ENCODE measurements at places on chromosomes 5 and 9.
A peak's percentile ranks its signal among the peaks of the same experiment; 100 is the strongest.

GRCh38 chr9:129607027-129607387 is 13.9 kb downstream of the C9orf50 start:
- no peak for DNase-seq

DNA sequence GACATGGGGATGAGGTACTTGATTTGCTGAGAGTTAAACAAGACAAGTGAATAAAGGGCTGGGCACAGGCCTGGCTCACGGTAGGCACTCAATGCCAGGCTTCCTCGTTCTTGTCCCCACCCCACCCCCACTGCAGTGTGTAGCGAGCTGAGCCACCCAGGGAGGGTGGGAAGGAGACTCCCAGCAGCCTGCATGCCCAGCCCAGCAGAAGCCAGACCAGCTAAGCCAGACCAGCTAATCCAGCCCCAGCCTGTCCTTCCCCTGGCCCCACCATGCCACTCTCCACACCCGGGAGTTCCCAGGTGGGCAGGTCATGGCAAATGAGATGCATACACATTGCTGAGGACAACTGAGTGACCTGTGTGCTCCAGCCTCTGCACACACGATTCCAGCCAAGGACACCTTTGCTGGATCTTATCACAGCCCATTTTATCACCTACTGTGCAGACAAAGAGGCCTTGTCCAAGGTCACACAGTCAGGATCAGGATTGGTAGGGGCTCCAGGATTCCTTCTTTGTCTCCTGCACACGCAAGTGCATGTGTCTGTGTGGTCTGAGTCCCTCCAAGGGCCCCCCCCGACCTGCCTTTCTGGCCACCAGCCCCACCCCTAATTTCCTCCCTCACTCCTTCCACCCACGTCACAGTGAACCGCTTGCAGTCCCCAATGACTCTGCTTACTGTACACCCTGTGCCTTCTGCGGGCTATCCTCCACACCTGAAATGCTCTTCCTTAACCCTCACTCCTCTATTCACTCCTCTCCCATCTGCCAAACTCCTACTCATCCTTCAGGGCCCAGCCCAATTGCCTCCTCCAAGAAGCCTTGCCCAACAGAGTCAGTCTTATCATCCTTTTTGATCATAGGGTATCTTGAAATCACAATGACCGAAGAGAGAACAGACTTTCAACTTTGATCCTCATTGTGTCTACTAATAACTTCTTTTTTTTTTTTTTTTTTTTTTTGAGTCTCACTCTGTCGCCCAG is 26.6 kb downstream of the DUSP1 start:
- DNase-seq: no peak

GRCh38 chr5:107403228-107403953 is 267.3 kb downstream of the EFNA5 start:
- no peak for DNase-seq

DNA sequence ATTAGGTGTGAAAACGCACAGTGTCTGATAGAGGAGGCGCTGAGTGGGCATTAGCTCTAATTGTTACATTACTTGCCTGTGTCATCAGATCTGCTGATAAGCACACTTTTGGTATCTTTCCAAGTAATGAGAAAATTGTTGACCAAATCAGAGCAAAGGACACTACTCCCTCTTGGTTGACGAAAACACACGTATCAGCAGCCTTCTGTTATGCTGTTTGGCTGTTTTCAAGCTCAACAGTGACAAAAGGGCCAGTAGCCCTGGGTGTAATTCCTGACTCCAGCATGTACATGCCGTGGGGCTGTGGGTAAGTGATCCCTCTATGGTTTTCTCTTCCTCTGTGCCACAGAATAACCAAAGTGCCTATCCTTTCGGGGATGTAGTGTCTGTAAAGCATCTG is 151.4 kb downstream of the AUH start:
- no peak for DNase-seq

DNA sequence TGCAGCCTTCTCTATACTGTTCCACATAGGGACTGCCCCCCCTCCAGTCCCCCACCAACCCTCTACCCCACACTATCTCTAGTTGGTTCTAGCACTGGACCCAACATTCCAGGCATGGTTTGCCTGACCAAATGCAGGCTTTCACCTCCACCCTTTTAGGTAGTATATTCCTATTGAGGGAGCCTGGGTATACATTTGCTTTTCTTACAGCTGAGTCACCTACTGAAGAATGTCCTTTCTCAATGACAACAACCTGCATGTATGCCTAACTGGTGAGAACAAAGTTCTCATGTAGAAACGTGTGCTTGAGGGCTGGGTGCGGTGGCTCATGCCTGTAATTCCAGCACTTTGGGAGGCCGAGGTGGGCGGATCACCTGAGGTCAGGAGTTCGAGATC is 8.2 kb downstream of the TNIP1 start:
- DNase-seq: no peak

- peak; percentile 48 for DNase-seq
These were observed 909 bp downstream of the NDFIP1 start for GRCh38 chr5:142109331-142110045.

GRCh38 chr9:15400281-15400941 is 22.3 kb upstream of the SNAPC3 start:
- no peak for DNase-seq

DNA sequence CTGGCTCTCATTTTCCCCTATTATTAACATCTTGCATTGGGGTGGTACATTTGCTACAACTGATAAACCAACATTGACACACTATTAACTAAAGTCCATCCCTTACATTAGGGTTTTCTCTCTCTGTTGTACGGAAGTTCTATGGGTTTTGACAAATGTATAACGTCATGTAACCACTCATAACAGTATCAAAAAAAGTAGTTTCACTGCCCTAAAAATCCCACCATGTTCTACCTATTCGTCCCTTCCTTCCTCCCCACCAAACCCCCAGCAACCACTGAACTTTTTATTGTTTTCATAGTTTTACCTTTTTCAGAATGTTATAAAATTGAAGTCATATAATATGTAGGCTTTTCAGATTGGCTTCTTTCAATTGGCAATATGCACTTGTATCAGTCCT is 40.1 kb downstream of the MLLT3 start:
- DNase-seq: no peak

DNA sequence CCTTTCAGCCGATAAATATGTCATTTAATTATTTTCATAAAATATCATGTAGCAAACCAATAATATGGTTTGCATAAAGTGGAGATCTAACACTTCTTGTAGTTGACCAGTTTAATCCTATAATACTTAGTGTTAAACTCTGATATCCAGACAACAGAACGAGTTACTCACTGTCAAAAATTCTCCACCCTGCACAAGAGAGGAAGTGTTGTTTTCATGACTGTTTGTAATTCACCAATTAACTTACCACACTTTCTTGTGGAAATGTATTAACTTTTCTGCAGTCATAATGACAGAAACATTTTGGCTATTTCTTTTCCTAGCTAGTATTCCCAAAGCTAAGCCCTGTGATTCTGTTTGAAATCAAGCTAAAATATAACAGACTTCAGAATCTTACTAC is 555.3 kb upstream of the FTMT start:
- DNase-seq: no peak

DNA sequence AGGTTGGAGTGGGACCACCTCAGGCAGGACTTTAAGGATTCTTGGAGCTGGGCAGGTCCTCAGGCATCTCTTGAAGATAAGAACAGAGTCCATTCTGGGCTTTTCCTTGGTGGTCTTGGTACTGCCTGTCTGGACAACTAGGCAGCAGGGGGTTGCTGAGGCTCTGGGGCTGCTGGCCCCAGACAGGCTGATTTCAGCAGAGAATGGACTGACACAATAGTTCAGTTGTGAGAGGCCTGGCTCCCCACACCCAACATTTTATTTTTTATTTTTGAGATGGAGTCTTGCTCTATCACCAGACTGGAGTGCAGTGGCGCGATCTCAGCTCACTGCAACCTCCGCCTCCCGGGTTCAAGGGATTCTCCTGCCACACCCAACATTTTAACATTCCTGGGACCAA is 4.6 kb downstream of the ANGPTL2 start:
- DNase-seq: no peak

GRCh38 chr5:173733021-173733420 is 116.6 kb upstream of the BOD1 start:
- DNase-seq: no peak

DNA sequence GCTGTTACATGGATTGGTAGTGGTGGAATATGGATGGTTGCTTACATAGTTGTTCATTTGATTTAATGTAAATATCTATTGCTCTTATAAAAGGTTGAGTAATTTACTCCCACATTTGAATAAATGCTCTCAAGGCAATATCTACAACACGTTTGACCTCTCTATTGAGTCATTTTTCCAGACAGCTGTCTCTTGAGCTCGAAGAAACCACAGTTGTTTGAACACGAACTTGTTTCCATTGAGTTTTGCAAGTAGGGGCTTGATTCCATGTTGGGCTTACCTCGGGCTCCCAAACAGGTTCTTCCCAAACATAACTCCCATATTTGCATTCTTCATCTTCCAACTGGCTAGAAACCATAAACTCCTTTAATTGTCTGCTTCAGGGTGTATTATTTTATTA is 115.0 kb upstream of the HMHB1 start:
- no peak for DNase-seq

DNA sequence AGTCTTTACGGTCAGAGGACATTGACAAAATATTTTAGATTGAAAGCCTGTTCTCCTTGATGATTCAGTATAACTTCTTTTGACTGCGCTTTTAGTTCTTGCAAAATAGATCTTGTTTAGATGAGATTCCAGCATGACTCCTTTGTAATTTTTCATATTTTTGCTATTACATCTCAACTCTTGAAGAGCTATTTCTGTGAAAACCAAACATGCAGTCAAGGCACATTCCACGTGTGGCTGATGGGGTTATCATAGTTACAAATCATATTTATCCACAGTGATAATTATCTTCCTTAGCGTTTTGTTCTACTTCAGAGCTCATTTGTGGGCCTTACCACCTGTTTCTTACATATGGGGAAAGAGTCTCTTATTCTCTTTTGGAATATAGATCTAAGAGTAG is 238.8 kb upstream of the DMRT1 start:
- no peak for DNase-seq

- no peak for DNase-seq
These were observed 515.3 kb downstream of the TLE1 start for GRCh38 chr9:81174023-81174422.

- no peak for DNase-seq
These were observed 6.6 kb upstream of the PRKACG start for GRCh38 chr9:69020301-69021145.

DNA sequence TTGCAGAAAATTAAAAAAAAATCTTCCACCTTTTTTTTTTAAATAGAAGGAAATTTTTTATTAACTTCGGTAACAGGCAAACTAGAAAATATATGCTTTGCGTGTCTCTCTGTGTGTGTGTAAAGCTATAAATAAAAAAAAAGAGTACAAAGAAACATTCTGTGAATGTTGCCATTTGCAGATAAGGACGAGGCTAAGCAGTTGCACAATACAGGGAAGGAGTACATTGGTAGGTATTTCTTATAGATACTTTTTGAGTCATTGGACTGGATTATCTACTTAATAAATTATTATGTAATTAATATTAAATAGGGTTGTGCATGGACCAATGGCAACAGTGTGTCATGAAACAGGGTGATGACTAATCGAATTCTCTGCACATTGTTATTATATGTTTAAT is 102.4 kb downstream of the CAMK4 start:
- no peak for DNase-seq

DNA sequence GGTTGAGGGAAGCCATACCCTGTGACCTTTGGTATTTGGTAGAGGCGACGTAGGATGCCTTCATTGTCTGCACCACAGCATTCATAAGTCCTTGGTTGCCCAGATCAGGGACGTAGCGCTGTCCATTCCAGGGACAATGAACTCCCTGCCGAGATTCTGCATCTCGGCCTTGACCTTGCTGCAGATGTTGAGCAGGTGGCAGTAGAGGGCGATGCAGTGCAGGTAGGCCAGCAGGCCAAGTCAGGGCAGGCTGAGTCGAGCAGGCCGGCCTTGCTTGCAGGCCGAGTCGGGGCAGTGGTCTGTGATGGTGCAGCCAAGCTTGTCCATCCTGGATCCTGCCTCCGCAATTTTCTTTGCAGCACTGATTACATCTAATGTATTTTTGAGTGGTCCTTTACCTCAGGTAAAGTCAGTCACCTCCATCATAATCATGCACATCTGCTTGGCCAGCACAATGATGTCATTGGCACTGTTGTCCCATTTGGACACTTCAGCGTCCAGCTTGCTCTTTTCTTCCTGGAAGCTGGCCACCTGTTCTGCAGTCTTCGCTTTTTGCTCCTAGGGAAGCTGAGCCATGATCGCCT is 93.4 kb upstream of the CCDC112 start:
- DNase-seq: no peak

DNA sequence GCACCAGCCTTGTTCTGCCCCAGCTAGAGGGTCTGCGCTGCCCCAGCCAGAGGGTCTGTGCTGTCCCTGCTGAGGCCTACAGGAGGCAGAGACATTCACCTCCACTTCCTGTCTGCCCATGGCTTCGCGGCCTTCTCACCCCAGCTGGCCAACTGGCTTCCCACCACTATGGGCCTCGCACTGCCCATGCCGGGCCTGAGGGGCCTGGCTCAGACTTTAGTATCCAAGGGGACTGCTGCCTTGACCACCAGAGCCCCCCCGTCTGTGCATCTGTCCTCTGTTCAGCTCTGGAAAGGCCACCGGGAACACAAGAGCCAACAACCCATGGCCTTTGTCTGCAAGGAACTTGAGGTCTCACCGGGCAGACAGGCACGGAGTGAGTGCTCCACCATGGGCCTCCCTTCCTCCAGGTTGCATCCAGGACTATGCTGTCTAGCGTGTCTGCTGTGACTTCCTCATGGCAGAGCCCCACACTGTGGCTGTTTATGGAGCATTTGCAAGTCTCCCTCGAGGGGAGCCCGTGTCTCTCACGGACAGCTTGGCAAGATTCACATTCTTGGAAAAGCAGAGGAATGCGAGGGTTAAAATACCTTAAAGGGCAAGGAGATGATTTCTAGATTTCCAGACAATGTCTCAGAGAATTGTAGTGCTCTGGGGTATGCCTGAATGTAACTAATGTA is 1.7 kb downstream of the DCANP1 start:
- no peak for DNase-seq

GRCh38 chr9:135802876-135803419 is 101.0 kb downstream of the KCNT1 start:
- DNase-seq: no peak

- no peak for DNase-seq
These were observed 2228.7 kb upstream of the WWC1 start for GRCh38 chr5:166062719-166063118.

- DNase-seq: no peak
These were observed 19.3 kb upstream of the STRBP start for GRCh38 chr9:123287639-123288038.

DNA sequence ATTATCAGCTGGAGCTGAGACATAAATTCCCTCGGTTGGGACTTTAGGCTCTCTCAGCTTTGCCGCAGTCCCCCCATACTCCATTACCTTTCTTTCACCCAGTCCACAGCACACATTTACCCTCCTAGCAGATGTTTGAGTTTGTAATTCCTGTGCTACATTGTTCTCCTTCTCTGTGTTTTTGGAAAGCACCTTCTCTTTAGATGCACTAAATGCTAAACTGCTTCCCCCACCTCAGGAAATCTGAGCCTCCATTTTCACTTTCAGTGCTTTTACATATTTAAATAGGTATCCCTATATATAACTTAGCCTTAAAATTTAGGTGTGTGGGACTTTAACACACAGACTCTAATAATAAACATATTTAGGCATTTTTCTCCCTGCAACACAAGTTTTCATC is 356.9 kb downstream of the NFIB start:
- no peak for DNase-seq

Data from activated naive CD4-positive, alpha-beta T cell (primary cell).